ENCODE measurements at places on chromosomes 1 and 21.

GRCh38 chr1:184489908-184490307, 103.1 kb downstream of the C1orf21 start:
- DNase-seq, result no peak

- no peak for DNase-seq
Measured at GRCh38 chr1:201838381-201838780, 9.4 kb downstream of the IPO9 start.

- DNase-seq, result no peak
Measured at GRCh38 chr21:33659568-33659949, 17.3 kb downstream of the ITSN1 start.

DNA sequence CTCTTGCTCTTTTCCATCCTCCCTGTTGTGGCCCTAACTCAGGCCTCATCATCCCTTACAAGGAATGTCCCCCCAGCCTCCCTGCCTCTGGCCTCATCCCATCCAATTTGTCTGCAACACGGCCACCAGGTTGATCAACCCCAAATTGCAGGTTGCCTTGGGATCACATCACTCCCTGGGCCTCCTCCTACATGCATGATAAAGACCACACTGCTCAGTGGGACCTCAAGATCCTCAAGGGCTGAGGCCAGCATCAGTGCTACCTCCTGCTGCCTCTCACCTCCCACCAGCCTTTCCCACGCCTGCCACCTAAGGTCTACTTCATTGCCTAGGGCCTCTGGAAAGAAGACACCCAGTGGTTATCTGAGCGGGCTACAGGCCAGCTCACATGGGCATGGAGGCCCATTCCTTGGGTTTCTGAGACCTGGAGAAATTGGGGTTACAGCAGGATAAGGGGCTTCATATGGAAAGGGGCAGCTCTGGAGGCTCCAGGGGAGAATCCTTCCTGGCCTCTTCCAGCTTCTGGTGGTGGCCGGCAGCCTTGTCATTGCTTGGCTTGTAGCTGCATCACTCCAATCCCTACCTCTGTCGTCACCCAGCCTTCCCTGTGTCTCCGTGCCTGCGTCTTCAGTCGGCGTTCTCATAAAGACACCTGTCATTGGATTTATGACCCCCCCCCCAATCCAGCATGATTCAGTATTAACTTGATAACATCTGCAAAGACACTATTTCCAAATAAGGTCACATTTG, 60.5 kb downstream of the KLHDC7A start:
- DNase-seq, result no peak

DNA sequence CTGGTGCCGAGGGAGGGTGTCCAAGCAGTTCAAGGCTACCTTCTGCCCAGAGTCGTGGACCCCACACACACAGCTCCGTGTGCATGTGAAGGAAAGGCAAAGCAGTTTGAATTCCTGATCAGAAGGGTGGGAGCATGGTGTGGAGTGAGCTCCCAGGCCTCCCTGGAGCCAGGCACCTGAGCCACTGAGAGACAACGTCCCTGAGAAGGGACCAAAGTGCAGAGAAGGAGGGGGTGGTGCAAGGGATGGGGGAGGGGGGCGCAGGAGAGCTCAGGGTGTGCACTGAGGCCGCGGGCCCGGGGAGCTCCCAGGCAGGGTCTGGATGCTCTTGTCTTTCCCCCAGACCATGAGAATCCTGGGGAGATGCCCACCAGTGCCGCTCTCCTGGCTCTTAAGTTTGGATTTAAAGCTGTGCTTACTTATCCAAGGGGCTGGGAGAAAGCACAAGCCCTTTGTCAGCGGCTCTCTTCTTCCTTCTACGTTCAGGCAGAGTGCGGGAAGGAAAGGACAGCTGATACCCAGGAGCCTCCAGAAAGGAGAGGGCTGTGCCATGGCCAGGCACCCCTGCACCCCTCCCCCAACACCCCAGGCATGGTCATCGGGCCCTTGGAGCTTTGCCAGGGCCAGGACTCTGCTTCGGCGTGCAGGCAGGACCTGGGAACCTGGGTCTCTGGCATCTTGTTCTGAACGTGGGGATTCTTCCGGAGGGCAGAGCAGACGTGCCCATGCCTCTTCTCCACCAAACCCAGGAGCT, 24.1 kb downstream of the ACTA1 start:
- DNase-seq, result no peak

GRCh38 chr1:221775206-221775605, 33.3 kb upstream of the DUSP10 start:
- DNase-seq, result no peak

- no peak for DNase-seq
Measured at GRCh38 chr1:30815556-30815955, 58.0 kb upstream of the LAPTM5 start.

DNA sequence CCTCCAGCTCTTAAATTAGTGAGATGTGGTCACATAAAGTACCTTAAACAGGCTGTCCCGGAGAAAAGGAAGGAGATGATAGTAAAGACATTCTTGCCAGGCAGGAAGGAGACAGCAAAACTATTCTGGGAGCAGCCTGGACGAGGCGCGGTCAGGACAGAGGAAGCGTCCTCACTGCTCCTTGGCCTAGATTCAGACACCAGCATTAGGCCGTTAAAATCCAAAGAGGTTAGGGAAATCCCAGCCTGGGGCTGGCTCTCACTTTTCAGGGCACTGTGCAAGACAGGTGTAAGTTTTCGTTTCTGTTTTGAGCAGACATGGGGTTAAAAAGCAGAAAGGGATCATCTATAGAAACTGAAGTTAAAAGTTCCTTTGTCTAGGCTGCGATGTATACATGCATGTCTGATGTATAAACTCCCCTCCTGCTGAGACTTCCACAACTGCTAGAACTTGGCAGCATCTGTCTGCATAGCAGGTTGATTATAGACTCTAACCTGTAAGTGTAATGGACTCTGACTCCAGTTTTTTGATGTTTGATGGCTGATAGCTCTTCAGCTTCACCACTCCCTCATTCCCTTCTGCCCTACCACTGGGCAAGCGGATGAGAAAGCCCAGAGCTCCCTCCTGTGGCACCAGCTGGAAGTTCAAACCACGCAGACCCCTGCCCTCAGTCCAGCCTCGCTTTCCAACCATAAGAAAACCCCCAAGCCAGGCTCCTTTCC, 21.5 kb downstream of the STPG1 start:
- DNase-seq, result no peak
